ENCODE measurements at places on chromosomes 3 and 15. TPM values are rescaled to one million over a fixed set of nuclear protein-coding genes. Genes with fewer than 3 reads are reported as not detected.

Gene GOLGA8M
- total RNA-seq = 1.7 TPM

Gene VGLL3
- total RNA-seq = not detected

Gene CFAP100
- total RNA-seq = not detected

Gene GPR62
- total RNA-seq = not detected

Gene MRAS
- not detected for total RNA-seq

Gene NEO1
- 4.3 TPM for total RNA-seq

Gene CEP19
- 5.3 TPM for total RNA-seq

Gene SNUPN
- 44.1 TPM for total RNA-seq

Gene HDGFL3
- 25.0 TPM for total RNA-seq

Gene OIP5
- total RNA-seq = 21.9 TPM

Gene MNS1
- 0.79 TPM for total RNA-seq

Gene CCNB2
- total RNA-seq = 94.1 TPM

Gene ACAN
- not detected for total RNA-seq

Gene GRIP2
- total RNA-seq = 0.15 TPM

Gene FOXL2NB
- total RNA-seq = not detected

Gene ITGA11
- 1.0 TPM for total RNA-seq

Gene SCN11A
- 0.02 TPM for total RNA-seq

Gene TAGLN3
- total RNA-seq = 0.47 TPM

Gene SERPINI2
- total RNA-seq = not detected

Gene CACNA1D
- 0.15 TPM for total RNA-seq

Gene BLM
- 57.7 TPM for total RNA-seq

Gene INSYN1
- not detected for total RNA-seq

Gene GNAI2
- total RNA-seq = 524 TPM

Gene SMCO1
- total RNA-seq = not detected

Gene GABRA5
- not detected for total RNA-seq

Gene VPS8
- 69.3 TPM for total RNA-seq

Gene HEG1
- 30.4 TPM for total RNA-seq

Gene SLC24A5
- total RNA-seq = not detected

Gene SLC28A2
- not detected for total RNA-seq

Gene ARID3B
- total RNA-seq = 29.0 TPM

Data from activated CD4-positive, alpha-beta T cell treated with anti-CD3 and anti-CD28 coated beads, Interleukin-2, amount 10 ng/mL, durations not matched to agents 7 days and 5 days (primary cell).